K562 (cell line): ENCODE measurements at places on chromosomes 3 and 15.

GRCh38 chr3:182626484-182627467, 166.5 kb upstream of the ATP11B start:
- DNase-seq: no peak

DNA sequence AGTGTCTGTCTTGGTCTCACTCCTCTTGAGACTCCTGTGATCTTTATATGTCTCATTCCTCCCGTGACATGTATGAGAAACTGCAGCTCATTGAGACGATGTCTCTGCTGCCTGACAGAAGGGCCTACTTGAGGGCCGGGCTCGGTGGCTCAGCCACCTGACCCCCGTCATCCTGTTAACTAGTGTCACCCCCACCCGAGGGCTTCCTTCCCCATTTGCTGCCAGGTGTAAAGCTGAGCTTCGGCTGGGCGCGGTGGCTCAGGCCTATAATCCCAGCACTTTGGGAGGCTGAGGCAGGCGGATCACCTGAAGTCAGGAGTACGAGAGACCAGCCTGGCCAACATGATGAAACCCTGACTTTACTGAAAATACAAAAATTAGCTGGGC, 12.7 kb downstream of the SEMA4B start:
- DNase-seq: no peak

DNA sequence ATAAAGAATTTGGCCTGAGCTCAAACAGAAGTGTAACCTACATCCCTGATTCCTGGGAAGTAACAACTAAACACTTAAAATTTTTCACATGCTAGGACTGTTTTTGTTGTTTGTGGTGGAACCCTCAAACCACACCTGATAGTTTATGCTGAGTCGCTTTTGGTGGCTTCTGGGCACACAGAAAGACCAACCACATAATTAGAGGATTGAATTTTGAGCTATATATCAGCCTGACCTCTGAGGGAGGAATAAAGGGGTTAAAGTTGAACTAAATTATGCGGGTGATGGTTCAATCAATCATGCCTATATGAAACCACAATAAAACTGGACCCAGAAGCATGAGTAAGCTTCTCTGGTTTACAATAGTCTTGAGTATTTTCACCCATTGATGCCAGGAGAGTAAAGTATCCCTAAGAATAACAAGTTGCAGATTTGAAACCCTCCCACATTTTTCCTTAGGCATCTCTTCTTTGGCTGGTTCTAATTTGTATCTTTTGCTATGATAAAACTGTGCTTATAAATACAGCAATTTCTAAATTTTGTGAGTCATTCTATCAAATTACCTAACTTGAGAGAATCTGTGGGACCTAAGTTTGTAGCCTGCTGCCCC, 1304.5 kb upstream of the GBE1 start:
- no peak for DNase-seq

DNA sequence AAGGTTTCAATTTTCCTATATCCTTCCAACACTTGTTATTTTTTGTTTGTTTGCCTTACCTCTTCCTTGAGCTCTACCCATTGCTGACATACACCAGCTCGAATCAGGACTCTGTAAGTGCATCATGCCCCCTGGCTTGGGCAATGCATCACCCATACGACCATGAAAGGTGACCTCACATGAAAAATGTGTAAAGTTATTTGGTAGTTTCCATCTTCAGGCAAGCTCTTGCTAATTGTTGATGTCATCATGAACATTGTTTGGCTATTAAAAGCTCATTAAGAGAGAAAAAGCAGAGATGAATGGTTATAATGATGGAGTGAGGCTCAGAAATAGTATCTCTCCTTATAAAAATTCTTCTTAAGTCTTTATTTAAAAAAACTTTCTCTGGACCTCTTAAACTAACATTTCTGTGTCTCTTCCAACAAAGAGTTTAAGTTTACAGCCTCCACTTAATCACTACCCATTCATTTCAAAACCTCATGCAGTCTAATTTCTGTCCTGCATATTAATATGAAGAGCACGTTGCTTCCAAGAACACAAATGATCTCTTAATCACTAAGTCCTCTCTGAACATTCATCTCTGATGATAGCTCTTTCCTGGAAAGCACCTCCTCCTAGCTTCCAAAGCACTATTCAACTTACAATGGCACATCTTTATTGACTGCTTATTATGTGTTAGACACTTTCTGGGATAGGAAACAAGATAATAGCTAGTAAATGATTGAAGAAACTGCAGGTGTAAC, 236.3 kb downstream of the NFKBIZ start:
- no peak for DNase-seq

DNA sequence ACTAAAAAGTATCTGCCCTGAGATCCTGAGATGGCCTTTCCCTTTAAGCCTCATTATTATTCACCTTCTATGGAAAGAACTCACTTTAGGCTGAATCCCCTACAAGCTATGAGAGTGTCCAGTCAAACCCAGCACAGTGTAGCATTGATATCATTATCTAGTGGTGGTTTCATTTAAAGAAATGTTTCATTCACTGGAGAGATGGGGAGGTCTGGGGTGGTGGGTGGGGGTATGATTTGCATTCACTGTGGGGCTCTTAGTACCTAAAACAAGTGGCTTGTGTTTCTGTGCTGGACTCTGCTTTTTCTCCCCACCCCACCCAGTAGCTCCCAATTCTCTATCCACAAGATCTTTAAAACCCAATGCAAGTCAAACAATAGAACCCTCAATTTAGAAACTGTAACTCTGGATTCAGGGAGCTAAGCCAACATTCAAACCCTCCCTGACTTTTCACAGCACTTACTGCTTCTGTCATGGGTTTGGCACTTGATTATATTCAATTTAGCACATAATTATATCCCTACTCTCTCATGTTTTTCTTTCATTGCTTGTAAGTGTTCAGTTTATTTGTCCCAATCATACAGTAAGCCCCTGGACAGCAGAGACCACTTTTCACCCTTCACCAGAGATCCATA, 310.5 kb upstream of the THBS1 start:
- DNase-seq: no peak
